ENCODE measurements at places on chromosomes 7 and 10.

GRCh38 chr10:32386623-32387260 lies 39.8 kb upstream of the EPC1 start:
- no peak for DNase-seq

GRCh38 chr7:132441935-132442334 lies 134.3 kb downstream of the PLXNA4 start:
- DNase-seq = no peak

- DNase-seq = no peak
Measured at GRCh38 chr10:72523062-72523461, 102.8 kb downstream of the MICU1 start.

GRCh38 chr7:45311597-45311996 lies 154.0 kb downstream of the RAMP3 start:
- no peak for DNase-seq

- DNase-seq = no peak
Measured at GRCh38 chr10:61257136-61257535, 196.0 kb downstream of the TMEM26 start.
